ENCODE measurements at places on chromosomes 2 and 18.

DNA sequence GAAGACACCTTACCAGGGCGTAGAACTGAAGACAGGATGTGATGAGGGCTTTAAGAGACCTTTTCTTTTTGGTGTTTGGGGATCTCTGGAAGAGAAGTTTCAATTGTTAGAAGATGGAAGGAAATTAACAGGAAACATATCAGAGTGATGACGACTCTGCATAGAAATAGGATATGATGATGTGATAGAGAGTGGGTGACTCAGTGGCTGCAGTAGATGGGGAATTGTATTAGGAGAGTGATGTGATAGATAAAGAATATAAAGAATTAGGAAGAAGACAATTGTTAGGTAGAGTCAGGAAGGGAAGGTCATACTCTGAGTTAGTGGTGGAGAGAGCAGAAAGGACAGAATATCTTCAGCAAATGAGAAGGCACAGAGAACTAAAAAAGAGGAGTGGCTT is 593.9 kb downstream of the NYAP2 start:
- no peak for DNase-seq

- no peak for DNase-seq
Observed at GRCh38 chr2:121890041-121890440, 134.6 kb downstream of the TSN start.

DNA sequence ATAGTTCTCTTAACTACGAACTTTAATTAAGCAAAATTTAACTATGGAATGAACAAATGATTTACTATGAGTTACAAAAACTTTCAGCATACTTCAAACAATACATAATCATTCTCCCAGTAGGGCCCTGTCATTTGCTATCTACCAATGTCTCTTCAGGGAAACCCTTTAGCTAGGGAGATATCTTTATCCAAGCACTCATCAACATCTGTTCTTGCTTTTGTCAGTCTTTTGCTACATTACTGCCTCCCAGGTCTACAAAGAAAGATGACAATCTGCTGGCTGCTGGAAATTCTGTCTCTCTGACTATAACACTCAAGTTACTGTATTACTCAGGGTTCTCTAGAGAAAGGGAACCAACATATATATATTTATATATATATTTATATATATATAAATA is 1626.3 kb upstream of the CELF4 start:
- DNase-seq, result no peak

- no peak for DNase-seq
Observed at GRCh38 chr2:179917272-179917671, 55.9 kb upstream of the ZNF385B start.

DNA sequence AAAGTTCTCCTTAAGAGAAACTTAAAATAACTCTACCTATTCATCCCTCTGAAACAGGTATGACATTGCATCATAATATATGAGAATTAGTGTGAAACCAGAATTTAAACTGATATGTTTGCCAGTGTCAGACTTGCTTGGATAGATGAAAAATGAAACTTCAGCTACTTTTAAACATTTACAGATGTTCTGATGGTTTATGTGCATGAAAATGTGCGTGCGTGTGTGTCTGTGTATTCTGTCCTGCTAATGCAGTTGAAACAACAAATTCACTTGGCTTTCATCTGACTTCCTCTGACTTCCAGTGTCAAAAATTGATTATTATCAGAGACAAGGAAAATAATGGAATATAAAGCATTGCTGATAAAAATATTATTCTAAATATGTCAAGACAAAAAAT is 719.4 kb downstream of the LRP1B start:
- DNase-seq, result no peak

Data from AG04449 (cell line).